ENCODE measurements at places on chromosomes 5 and 9.

GRCh38 chr5:113989278-113989912 is 372.5 kb upstream of the KCNN2 start:
- no peak for DNase-seq

DNA sequence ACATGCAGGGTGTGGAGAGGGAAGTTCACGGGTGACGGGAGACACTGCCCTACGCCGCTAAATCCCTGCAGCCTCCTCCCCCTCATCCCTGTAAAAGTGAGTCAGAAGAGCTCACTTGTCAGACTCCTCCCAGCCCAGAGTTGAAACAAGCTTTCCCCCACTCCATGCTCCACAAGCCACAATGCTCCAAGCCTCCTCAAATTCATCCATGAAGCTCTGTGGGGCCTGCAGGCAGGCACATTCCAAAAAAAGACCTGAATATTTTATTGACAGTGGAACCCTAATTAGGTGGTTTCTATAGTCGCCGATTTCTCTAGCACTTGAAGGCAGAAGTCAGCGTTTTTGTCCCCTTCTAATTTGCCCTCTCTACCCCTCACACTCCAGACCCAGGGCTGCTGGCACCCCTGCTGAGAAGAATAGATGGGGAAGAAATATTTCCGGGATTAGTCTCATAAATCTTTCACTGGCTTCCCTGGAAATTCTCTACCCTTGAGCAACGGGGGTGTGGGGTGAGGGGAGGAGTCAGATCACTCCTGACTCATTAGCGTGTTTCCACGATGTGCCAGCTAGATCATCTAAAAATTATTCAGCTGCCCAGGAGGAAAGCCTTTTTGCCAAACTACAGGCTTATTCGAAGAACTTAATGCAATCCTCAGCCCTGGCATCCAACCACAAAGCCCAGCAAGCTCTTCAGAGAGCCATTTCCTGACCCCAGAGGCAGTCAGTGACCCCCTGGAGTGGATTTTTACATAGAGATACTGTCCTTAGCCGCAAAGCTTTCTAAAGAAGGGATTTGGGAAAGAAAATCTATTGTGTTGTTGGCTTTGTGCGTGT is 97.1 kb downstream of the ENC1 start:
- peak; percentile 88 for DNase-seq

DNA sequence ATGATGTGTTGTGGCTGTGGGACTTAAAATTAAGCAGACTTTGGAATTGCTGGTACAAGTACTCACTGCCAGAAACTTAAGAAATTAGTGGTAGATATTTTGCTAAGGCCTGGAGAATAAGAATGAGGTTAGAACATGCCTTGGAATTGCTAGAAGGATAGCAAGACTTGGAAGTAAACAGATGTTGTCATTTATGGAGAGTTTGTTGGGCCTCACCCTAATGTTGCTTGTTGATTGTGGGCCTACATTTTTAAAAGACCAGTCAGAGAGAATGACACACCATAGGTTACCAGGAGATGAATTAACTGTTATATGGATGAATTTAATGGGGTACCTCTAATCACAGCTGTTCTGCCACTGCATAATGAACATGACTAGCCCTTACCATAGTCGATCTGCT is 120.1 kb upstream of the GAS1 start:
- no peak for DNase-seq

GRCh38 chr5:88452820-88453219 is 184.2 kb upstream of the TMEM161B start:
- no peak for DNase-seq

DNA sequence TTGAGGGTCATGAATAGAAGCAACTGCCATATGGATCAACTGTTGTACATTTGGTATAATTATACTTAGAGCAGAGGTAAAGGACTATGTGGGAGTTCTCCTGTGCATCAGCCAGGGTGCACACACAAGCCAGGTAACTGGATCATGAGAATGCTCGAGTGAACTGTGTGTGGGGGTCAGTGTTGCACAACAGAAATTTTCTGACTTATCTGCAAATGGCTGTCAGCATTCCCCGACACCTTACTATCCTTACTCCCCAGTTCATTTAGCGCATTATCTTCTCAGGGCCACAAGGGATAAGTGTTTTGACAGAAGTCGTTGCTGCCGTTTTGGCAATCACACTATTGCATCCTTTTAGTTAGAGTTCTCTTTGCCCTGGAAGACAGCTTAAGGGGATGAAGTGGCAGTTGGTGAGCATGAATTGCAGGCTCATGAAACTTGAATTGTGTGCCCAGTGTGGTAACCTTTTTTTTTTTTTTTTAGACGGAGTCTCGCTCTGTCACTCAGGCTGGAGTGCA is 1.7 kb downstream of the CANX start:
- DNase-seq, result peak; percentile 74

GRCh38 chr5:83562071-83562606 is 90.6 kb downstream of the VCAN start:
- no peak for DNase-seq

GRCh38 chr9:121841771-121842611 is 190.6 kb downstream of the DAB2IP start:
- no peak for DNase-seq

- DNase-seq, result no peak
Measured at GRCh38 chr9:70683841-70684240, 269.4 kb upstream of the KLF9 start.

GRCh38 chr5:108788142-108788541 is 40.4 kb downstream of the FER start:
- DNase-seq, result no peak

- DNase-seq, result peak; percentile 73
Measured at GRCh38 chr5:1745123-1745795, 54.4 kb downstream of the MRPL36 start.

- no peak for DNase-seq
Measured at GRCh38 chr9:117496307-117496706, 81.5 kb upstream of the ASTN2 start.
